ENCODE measurements at places on chromosomes 12 and 14. TPM values are rescaled to one million over a fixed set of nuclear protein-coding genes. Genes with fewer than 3 reads are reported as not detected.

DNA sequence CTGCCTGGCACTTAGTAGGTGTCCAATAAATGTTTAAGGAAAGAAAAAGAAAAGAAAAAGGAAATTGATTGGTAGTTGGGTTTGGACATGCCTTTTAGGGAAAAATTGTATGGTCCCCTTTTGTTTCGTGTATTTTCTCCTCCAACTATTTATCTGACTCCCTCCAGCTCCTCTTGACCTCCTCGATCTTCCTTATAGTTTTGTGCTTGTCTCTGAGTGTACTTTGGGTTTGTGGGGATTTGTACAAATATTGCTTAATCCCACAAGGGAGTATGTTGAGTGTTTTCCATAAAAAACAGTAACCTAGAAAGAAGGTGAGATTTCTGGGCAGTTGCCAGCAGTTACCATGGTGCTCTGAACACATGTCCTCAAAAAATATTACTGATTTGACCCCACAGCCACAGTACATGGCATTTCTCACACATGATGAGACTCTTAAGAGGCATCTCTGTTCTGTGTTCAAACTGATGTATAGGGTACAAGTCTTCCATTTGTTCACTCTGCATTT, 15.7 kb downstream of the PLEKHG7 start:
- H3K36me3 ChIP-seq, result no peaks in the 10 kb centered on the region
- no peak overlapping the region for H3K4me3 ChIP-seq

FITM1 gene
- 0.63 TPM for total RNA-seq

FOXN4 gene
- not detected for total RNA-seq

- H3K4me1 ChIP-seq, result no peaks in the 10 kb centered on the region
- H3K27me3 ChIP-seq, result no peaks in the 10 kb centered on the region
- no peaks in the 10 kb centered on the region for H3K36me3 ChIP-seq
- H3K27ac ChIP-seq, result no peak overlapping the region
Observed at GRCh38 chr12:42541965-42542364, 47.6 kb downstream of the PRICKLE1 start.

GRCh38 chr14:99784508-99784907, 8.7 kb upstream of the EML1 start:
- no peak for DNase-seq
- H3K36me3 ChIP-seq, result no peaks in the 10 kb centered on the region
- H3K4me3 ChIP-seq, result no peak overlapping the region
- no peak overlapping the region for H3K27ac ChIP-seq

DNA sequence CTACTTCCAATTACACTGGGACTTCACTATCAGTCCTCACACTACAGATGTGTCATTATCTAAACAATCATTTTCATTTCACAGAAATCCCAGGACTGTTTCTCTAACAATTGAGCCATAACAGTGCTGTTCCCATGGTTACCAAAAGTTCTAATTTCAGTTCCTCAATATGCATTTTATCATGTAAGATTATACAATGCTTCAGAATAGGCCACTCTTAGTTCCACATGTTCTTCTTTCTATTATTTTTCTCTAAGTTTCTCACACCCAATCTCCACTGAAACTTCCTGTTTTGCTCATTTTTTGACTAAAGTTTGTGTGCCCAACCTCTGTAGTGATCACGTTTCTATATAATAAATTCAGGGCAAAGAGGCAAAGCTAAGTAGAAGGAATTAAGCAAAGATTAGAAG, 185.8 kb downstream of the DUSP6 start:
- H3K36me3 ChIP-seq, result no peaks in the 10 kb centered on the region
- no peak overlapping the region for H3K4me3 ChIP-seq
- H3K4me1 ChIP-seq, result peaks cover 5% of the 10 kb centered on the region
- DNase-seq, result no peak
- H3K27ac ChIP-seq, result no peak overlapping the region

DNA sequence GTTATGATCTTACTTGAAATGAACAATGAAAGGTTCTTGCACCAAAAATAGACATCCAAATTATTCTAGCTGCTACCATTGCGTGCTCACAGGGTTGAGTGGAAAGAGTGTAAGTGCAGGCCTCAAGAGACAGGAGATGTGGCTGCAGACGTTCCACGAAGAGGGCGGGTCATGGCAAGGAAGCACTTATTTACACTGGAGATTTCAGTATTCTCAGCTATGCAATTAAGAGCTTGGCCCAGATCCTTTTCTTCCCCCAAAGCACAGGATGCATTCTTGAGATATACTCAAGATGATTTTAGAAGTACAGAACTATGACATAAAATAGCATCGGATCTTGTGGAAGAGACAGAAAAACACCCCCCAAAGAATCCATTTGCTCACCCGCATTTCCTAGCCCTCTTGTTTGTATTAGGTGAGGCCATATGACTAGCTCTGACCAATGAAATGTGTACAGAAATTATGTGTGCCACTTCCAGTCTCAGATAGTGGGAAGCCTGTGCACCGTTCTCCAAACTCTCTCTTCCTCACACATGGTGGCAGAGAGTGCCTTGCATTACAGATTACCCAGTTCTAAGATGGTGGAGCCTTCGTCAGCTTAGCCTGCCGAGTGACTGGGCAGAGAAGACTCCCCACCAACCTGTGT, 261.4 kb downstream of the TTC8 start:
- H3K4me1 ChIP-seq, result no peaks in the 10 kb centered on the region
- no peaks in the 10 kb centered on the region for H3K36me3 ChIP-seq
- no peak overlapping the region for H3K27ac ChIP-seq
- H3K4me3 ChIP-seq, result no peak overlapping the region
- no peak for DNase-seq

GRCh38 chr14:90674716-90675115, 141.5 kb downstream of the TTC7B start:
- no peak overlapping the region for H3K4me3 ChIP-seq
- H3K27ac ChIP-seq, result no peak overlapping the region
- H3K36me3 ChIP-seq, result no peaks in the 10 kb centered on the region
- no peaks in the 10 kb centered on the region for H3K4me1 ChIP-seq
- DNase-seq, result no peak

GRCh38 chr12:108098374-108098773, 30.7 kb upstream of the WSCD2 start:
- peaks cover 4% of the 10 kb centered on the region for H3K4me1 ChIP-seq
- H3K36me3 ChIP-seq, result no peaks in the 10 kb centered on the region
- DNase-seq, result no peak
- no peaks in the 10 kb centered on the region for H3K27me3 ChIP-seq

- no peak overlapping the region for H3K4me3 ChIP-seq
- no peaks in the 10 kb centered on the region for H3K27me3 ChIP-seq
- no peak for DNase-seq
- no peak overlapping the region for H3K27ac ChIP-seq
- H3K4me1 ChIP-seq, result peaks cover 5% of the 10 kb centered on the region
- no peaks in the 10 kb centered on the region for H3K36me3 ChIP-seq
Observed at GRCh38 chr12:131131808-131132117, 178.1 kb downstream of the ADGRD1 start.

DNA sequence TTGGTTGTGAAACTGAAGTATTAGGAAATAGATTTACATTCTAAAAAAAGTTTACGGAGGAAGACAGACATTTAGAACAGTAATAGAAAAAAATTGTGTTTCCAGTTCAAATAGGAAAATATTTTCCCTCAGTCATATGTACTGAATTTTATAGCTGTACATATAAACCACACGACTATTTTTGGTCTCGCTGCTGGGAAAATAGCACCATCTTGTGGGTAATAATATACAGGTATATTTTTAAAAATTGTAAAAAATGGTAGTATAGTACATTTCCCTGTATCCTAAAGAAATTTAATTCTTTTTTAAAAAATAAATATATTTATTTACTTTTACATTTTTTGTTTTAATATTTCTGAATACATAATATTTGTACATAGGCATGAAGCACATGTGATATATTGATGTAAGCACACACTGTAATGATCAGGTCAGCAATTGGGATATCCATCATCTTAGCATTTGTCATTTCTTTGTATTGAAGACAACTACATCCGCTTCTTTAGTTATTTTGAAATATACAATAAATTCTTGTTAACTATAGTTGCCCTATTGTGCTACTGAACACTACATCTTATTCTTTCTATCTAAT, 168.6 kb downstream of the ALX1 start:
- no peak overlapping the region for H3K27ac ChIP-seq
- no peak overlapping the region for H3K4me3 ChIP-seq
- H3K4me1 ChIP-seq, result no peaks in the 10 kb centered on the region
- H3K36me3 ChIP-seq, result no peaks in the 10 kb centered on the region
- DNase-seq, result no peak

TAS2R43 gene
- total RNA-seq, result 2.6 TPM

WNT1 gene
- total RNA-seq, result not detected

KRT77 gene
- total RNA-seq, result not detected

GRCh38 chr14:99479906-99480869, at the start of gene SETD3:
SETD3 (minus strand) TSS chr14:99480859; CDS start chr14:99465805, 15,054 bp downstream.
- peak within 1 kb of the TSS; percentile 66 for H3K27ac ChIP-seq
- H3K4me1 ChIP-seq, result peaks cover 32% of the 10 kb centered on the region
- H3K27me3 ChIP-seq, result no peaks in the 10 kb centered on the region

GRCh38 chr12:13044002-13044905, at the start of gene FAM234B:
FAM234B (plus strand) TSS chr12:13044381; CDS start chr12:13044404, 23 bp downstream.
- H3K4me3 ChIP-seq, result peak within 1 kb of the TSS; percentile 100
- H3K27me3 ChIP-seq, result no peaks in the 10 kb centered on the region
- no peaks in the 10 kb centered on the region for H3K36me3 ChIP-seq
- H3K27ac ChIP-seq, result no peak within 1 kb of the TSS
- DNase-seq, result peak; percentile 76

DNA sequence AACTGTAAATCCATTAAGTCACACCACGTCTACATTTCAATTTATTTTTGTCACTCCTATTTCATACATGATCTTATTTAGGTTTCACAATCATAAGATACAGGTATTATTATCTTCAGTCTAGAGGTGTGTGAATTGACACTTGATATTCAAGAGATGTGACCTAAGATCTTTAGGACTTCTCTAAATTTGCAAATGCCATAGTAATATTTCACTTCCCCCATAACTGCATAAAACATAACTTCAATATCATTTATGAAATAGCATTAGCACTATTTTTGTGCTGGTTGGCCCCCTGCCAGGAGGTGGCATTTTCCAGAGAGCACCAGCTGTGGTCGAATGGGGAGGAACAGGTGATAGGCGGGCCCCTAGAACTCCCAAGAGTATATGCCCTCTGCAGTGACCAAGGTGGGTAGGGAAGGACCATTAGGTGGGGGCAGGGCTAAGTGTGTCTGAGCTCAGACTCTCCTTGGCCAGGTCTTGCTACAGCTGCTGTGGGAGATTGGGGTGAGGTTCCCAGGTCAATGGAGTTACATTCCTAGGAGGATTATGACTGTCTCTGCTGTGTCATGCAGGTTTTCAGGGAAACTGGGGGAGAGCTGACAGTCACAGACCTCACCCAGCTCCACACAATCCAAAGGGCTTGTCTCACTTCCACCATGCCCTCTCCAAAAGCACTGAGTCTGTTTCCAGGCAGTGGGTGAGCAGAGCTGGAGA, 49.2 kb upstream of the ERGIC2 start:
- no peaks in the 10 kb centered on the region for H3K27me3 ChIP-seq
- no peaks in the 10 kb centered on the region for H3K36me3 ChIP-seq
- no peak for DNase-seq
- no peak overlapping the region for H3K4me3 ChIP-seq
- H3K27ac ChIP-seq, result no peak overlapping the region

DNA sequence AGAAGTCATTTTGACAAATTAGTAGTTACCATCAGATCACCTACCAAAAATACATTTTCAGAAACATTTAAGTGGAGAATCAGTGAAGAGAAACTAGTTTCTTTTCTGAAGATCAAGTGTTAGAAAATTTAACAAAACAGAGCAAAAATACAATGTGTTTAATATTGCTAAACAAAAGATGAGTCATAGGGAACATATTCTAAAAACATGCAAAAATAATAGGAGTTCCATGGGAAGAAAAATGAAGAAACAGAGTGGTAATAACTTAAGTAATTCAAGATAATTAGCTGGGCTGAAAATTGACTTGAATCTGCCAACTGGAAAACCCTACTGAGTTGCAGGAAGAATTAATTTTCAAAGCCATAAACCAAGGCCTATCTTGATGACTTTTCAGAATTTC, 111.5 kb upstream of the KITLG start:
- H3K27ac ChIP-seq, result no peak overlapping the region
- no peaks in the 10 kb centered on the region for H3K4me1 ChIP-seq
- DNase-seq, result no peak
- H3K27me3 ChIP-seq, result no peaks in the 10 kb centered on the region
- no peak overlapping the region for H3K4me3 ChIP-seq
- no peaks in the 10 kb centered on the region for H3K36me3 ChIP-seq

DNA sequence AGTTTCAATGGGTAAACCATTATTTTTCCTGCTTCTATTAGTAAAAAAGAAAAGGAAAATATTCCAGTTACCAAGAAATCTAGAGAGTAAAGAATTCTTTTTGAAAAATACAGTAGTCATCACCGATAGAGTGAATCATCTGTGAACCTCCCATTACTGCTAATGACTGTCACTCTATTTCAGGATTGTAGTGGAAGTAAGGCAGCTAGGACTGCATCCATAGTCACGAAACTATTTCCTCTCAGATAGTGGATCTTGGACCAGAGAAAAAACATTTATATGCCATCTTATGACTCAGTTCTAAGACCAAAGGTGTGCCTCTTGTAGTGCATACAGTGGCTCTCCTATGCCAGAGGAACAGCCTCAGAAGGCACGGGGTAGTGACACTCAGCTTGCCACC, 173.9 kb upstream of the PLEKHA5 start:
- H3K36me3 ChIP-seq, result no peaks in the 10 kb centered on the region
- no peaks in the 10 kb centered on the region for H3K27me3 ChIP-seq
- DNase-seq, result no peak
- H3K4me1 ChIP-seq, result no peaks in the 10 kb centered on the region

- no peak for DNase-seq
- no peak overlapping the region for H3K27ac ChIP-seq
- H3K4me1 ChIP-seq, result no peaks in the 10 kb centered on the region
- no peak overlapping the region for H3K4me3 ChIP-seq
- no peaks in the 10 kb centered on the region for H3K27me3 ChIP-seq
- no peaks in the 10 kb centered on the region for H3K36me3 ChIP-seq
Observed at GRCh38 chr12:93089805-93090569, 160.9 kb upstream of the EEA1 start.

DNA sequence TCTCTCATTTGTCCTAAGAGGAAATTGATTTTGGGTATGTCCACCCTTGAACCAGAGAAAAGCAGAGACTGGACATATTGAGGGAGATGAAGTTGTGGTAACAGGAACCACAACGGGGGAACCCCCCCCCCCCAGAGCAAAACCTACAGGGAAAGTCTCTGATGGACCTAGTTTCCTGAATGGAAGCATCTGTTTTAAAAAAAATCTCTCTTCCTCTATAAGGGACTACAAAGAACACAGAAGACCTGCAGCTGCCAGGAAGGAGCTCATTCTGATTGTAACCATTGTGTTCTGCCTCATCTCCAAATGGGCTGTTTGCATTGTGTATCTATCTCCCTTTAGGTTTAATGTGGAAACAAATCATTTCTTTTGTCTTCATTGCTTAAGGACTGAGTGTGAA, 13.4 kb downstream of the C1S start:
- DNase-seq, result no peak
- no peak overlapping the region for H3K27ac ChIP-seq
- no peaks in the 10 kb centered on the region for H3K36me3 ChIP-seq
